ENCODE measurements at places on chromosomes 5 and 9.

GRCh38 chr5:378301-378891 is 56.9 kb downstream of the AHRR start:
- DNase-seq, result no peak

DNA sequence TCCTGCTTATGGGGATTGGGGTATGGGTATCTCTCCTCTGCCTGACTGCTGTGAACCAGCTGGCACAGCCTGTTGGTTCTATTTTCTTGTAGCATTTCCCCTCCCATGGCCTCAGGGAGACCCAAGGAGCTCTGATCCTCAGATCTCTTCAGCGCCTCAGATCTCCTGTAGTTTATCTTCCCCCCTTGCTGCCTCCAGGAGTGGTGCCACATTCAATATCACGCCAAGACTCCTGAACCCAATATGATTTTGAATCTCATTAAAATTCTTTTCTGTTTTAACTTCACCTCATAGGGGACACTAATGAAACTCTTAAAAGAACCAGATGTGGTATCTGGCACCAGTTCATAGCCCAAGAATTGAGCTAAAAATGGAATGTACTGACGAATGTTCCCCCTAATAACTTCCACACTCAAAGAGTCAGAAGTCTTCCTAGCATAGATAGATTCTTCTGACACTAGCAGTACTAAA is 59.6 kb upstream of the LIFR start:
- no peak for DNase-seq

DNA sequence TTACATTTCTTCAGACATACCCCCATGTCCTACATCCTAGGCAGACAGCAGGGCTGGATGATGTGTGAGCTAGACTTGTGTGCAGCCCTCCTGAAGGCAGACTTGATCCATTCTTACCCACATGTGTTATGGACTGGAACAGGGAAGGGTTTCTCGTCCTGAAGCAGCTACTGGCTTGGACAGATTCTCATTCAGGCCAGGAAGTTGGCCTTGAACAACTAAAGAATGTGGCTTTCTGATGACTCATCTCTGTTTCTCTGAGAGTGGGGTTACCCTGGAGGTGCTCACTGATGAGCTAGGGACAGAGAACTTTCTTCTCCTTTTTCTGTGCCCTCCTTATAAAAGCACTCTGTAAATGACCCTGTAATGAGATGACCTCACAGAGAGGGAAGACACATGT is 246.5 kb downstream of the PCSK5 start:
- DNase-seq, result no peak

GRCh38 chr5:135212361-135213026 is 178.5 kb upstream of the PITX1 start:
- no peak for DNase-seq

DNA sequence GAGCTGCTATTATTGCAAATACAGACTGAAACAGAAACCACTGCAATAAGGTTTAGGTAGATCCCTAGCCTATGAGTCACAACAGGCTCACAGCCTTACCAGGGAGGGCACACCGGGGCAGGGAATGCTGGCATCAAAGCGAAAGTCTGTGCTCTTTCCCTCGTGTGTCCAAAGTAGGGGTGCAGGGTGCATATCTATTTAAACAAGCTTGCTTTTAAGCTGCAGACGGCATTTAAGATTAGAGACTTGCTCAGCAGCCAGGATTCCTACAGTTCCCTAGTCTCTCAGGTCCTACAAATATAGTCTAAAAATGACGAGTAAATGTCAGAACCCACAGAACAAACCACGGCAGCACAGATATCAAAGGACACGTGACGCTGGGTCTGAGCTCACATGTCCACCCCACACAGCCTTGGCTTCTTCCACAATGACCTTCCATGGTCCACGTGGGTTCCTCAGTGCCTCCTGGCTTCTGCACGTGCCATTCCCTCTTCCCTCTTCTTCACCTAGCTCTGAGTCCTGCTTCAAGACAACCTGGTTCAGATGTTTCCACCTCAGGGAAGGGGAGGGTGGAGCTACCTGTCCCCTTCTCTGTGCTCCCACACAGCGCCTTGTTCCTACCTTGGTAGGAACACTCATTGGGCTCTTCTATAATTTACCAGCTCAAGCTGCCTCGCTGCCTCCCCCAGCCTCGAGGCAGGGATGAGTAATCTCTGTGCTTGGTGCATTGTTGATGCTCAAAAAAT is 193.2 kb downstream of the MAPKAP1 start:
- peak; percentile 46 for DNase-seq

All from T1000 (cell line).